ENCODE measurements at places on chromosomes 2 and 18.

- DNase-seq, result no peak
These were observed 372.5 kb downstream of the RIT2 start for GRCh38 chr18:42742969-42743368.

- no peak for DNase-seq
These were observed 43.9 kb downstream of the MARCHF4 start for GRCh38 chr2:216328347-216328746.

- DNase-seq, result no peak
These were observed 174.6 kb upstream of the LYPD1 start for GRCh38 chr2:132844585-132844984.

GRCh38 chr2:224025874-224026273, 13.2 kb downstream of the SERPINE2 start:
- no peak for DNase-seq

GRCh38 chr2:157164370-157164769, 93.1 kb upstream of the GALNT5 start:
- DNase-seq, result no peak

GRCh38 chr18:75785206-75785605, 357.7 kb upstream of the SMIM21 start:
- no peak for DNase-seq

- no peak for DNase-seq
These were observed 23.8 kb upstream of the HNRNPA3 start for GRCh38 chr2:177188482-177189469.

DNA sequence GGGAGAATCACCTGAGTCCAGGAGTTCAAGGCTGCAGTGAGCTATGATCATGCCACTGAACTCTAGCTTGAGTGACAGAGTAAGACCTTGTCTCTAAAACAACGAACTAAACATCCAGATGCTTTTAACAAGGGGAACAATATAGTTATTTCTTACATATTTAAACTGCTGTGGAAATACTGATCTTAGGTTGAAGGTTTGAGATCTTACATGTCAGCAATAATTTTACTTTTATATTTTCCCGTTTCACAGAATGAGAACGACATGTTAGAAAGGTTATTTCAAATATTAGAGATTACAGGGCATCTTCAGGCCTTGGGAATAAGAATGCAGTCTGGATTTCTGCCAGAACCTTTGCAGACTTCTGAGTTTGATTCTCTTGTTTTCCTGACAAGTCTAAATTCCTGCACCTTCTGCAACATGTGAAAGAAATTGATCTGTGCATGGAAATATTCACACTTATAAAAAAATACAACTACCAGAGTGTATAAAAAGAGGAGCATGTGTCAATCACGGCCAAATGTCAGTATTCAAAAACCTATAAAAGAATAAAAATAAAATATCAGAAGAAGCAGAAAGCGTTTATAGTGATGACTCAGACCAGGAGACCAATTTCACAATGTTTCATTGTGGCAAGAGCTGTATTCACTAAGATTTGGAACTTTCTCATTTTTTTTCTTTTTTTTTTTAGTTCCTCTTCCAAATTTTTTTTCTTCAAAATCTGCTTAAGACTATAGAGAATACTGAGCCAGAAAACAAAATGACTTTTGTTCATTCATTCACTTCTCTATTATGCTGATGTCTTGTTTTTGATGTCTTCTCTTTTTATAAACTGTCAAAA, 29.6 kb downstream of the COLEC12 start:
- DNase-seq, result no peak

DNA sequence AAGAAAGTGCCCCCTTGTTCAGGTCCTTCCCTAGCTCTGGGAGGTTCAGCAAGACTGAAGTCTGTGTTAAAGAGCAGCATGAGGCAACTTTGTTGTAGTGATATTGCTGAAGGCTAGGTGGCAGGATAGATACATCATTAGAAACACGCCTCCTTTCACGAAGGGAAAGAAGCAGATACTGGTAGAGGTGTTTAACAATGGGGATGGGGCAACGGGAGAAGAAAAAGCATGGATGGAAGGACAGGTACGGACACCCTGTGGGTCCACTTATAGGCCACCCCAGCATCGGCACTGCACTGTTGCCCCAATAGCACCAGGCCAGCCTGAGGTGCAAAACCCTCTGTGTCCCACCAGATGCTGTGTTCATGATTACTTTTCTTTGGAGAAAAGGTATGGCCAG, 3.5 kb upstream of the IGFBP5 start:
- DNase-seq, result no peak

GRCh38 chr2:96156011-96156820, 11.0 kb upstream of the DUSP2 start:
- no peak for DNase-seq

- DNase-seq, result no peak
These were observed 417 bp downstream of the IL1B start for GRCh38 chr2:112836163-112836560.

GRCh38 chr18:192801-193200, 34.4 kb downstream of the USP14 start:
- DNase-seq, result no peak

DNA sequence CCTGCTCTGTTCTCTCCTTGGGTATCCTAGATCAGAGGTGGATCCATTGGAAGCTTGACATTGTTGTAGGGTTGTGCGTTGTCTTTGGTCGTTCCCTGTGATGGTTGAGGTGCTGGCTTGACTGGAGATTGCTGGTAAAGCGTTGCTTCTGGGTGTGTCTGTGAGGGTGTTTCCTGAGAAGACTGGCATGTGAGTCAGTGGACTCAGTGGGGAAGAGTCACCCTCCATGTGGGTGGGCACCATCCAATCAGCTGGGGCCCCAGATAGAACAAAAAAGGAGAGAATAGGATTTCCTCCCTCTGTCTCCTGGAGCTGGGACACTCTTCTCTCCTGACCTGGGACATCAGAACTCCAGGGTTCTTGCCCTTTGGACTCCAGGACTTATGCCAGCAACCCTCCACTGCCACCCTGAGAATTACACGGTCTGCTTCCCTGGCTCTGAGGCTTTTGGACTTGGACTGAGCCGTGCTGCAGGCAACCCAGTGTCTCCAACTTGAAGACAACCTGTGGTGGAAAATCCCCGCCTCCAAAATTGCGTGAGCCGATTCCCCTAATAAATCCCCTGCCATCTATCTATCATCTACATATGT, 14.8 kb upstream of the REEP1 start:
- DNase-seq, result no peak

DNA sequence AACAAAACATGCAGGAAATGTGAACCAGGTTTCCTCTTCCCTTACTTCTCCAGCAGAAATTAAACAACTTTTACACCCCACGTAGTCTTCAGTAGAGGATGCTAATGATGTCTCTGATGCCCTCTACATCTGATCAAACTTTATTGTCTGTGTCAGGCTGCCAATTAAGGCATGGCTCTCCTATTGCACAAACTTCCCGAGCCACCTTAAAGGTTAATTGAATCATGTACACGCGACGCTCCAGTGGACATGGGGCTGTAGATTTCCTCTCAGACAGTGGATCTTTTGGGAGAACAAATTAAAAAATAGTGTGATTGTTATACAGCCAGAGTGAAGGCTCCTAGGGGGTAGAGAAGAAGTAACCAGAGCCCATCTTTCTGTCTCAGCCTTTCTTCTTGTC, 301.6 kb downstream of the SMAD2 start:
- DNase-seq, result no peak

DNA sequence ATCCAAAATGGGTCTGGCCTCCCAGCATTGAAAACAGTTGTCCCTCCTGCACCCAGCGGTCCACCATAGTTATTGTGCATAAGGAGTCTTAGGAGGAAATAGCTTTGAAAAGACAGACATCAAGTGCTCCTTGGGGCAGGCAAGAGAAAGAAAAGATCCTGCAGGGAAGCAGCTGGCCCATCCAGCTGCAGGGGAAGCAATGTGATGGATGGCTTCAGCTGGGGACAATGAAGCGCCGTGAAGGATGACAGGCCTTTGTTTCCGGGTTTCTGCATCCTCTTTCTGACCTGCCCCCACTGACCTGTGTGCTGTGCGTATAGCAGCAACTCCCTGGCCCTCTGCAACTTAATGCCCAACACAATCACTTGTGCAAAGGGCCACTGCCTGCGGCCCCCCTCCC, 142.9 kb upstream of the NCKAP5 start:
- no peak for DNase-seq

- DNase-seq, result no peak
These were observed 79.3 kb downstream of the CEP192 start for GRCh38 chr18:13070460-13070859.

- no peak for DNase-seq
These were observed 703 bp downstream of the UGGT1 start for GRCh38 chr2:128091726-128092080.

DNA sequence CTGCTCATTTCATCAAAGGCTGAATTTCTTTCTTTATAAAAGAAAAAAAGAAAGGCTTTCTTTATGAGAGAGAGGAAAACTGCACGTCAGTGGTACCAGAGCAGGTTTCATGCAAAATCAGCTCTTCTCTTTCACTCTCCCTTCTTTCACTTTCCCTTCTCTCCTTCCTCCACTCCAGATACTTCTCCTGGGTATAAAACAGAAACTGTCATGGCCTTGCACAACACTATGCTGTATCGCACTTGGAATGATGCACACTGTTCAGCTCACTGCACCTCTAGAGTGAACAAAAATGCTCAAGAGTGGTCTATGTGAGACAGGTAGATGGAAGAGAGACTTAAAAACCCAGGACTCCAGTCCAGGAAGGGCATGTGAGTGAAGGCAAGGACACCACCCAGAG, 73.8 kb downstream of the KLF7 start:
- no peak for DNase-seq

DNA sequence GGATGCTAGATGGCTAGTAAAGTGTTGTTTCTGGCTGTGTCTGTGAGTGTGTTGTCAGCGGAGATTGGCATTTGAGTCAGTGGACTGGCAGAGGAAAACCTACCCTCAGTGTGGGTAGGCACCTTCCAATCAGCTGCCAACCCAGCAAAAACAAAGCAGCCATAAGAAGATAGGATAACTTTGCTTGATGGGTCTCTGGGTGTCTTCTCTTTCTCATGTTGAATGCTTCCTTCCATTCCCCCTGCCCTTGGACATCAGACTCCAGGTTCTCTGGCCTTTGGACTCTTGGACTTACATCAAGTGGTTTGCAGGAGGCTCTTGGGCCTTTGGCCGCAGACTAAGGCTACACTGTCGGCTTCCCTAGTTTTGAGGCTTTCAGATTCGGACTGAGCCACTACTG, 429.0 kb upstream of the ZNF804A start:
- DNase-seq, result no peak

- DNase-seq, result no peak
These were observed 402.6 kb downstream of the EIPR1 start for GRCh38 chr2:2974982-2975381.

DNA sequence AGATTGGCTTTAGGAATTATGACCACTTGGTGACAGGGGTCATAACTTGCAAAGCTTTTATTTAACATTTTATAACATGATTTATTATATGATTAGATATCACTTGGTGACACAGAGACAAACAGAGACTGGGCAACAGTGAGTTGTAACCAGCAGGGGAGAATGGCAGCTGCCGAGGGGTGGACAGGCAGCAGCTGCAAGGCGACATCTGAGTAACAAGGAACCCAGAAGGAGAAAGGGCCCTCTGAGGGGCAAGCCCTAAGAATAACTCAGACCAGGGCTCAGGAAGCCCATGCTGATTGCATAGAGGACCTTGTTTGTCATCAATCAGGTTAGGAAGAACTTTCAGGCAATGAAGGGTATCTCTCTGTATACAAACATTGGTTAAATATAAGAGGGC, 339.9 kb upstream of the SOX11 start:
- no peak for DNase-seq

GRCh38 chr18:11179959-11180519, 30.7 kb upstream of the PIEZO2 start:
- no peak for DNase-seq

DNA sequence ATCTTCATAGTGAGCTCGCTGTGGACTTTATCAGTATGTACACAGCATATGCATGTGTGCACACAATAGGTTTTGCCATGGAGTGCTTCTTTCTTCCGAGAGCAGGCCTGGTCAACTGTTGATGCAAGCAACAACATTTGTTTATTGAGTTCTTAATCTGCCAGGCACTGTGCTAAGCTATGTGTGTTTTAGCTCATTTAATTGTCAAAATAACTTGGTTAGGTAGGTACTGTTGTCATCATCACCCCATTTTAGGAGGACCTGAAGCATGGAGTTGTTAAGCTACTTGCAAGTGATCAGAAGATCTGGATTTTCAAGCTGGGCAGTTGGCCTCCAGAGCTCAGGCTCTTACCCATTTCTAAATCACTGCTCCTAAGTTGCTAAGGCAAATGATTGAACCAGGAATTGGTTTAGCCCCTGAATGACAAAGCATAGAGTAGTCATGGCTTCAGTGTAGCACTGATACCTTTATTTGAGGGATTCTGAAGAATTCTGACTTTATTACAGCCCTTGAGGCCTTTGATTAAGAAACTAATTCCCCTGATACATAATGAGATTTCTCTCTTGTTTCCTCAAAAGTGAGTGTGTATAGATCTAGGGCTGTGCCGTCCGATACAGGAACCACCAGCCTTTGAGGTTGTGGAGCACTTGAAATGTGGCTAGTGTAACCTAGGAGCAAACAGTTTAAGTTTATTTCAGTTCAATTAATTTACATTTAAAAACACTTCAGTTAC, 132.9 kb downstream of the FMNL2 start:
- DNase-seq, result no peak

DNA sequence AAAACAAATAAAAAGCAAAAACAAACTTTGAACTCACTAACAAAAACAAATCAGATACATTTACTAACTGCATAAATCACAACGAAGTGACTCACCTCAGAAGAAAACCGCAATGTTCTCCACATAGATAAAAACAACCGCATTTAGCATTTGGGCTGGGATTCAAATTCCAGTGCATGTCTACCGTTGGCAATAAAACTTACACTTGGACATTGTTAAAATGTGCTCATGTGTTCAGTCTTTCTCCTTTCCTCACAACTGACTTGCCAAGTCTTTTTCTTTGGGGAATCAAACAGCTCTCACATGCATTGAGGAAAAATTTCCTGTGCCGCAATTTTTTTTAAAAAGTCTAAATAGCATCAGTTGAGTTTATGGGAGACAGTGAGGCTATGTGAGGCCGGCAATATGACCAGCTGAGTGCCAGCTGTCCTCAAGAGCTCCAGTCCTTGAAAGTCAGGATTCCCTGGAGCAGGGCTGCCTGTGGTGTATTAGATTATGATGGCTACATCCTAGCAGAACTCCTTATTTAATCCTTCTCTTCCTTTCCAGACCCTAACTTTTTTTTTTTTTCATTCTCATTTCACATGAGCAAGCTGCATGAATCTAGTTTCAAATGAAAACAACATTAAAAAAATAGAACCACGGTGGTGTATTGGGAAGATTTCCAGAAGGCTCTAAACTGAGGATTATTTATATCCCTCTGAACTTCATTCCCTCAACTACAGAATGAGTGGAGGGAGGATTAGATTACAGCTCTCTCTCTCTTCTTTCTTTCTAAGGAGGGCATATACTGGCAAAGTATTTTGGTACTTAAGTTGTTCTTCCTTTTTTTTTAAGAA, 70.2 kb upstream of the MEIS1 start:
- DNase-seq, result peak; percentile 53

- no peak for DNase-seq
These were observed 397.3 kb downstream of the SOX11 start for GRCh38 chr2:6089474-6089873.

Measured in T1000 (cell line).